ENCODE measurements at places on chromosomes 4 and X. TPM values are rescaled to one million over a fixed set of nuclear protein-coding genes. Genes with fewer than 3 reads are reported as not detected.

PRKG2 gene
- 20.3 TPM for total RNA-seq

COX7B2 gene
- not detected for total RNA-seq

GYPE gene
- 1.3 TPM for total RNA-seq

IL1RAPL1 gene
- total RNA-seq, result 0.86 TPM

VCX3A gene
- total RNA-seq, result not detected

CCDC149 gene
- 10.1 TPM for total RNA-seq

NHS gene
- 2.0 TPM for total RNA-seq

ZNF157 gene
- total RNA-seq, result 0.43 TPM

FAM9B gene
- total RNA-seq, result not detected

P2RY10 gene
- not detected for total RNA-seq

TEC gene
- total RNA-seq, result 0.79 TPM

KLKB1 gene
- 0.16 TPM for total RNA-seq

PLK4 gene
- 3.5 TPM for total RNA-seq

TLR10 gene
- not detected for total RNA-seq

BTK gene
- not detected for total RNA-seq

HSFX1 gene
- 0.94 TPM for total RNA-seq

TAB3 gene
- total RNA-seq, result 3.1 TPM
